HFF-Myc (cell line): ENCODE measurements at places on chromosomes 11 and 22.

DNA sequence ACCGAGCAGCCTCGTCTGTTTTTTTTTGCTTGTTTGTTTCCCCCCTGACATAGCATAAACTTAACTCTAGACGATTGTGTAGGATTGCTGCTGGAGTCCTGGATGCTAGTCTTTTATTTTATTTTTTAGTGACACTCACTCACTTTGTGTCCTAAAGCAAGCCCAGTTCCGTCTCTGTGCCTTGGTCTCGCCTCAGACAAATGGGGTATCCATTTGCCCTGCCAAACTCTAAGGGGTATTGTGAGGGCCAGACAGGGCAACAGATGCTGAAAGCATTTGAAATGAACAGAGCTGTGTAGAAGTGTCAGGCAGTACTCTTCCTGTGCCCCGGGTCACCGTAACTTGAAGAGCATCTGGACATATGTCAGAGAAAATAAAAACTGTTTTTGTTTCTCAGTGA lies 34.8 kb upstream of the DKK3 start:
- DNase-seq, result no peak

DNA sequence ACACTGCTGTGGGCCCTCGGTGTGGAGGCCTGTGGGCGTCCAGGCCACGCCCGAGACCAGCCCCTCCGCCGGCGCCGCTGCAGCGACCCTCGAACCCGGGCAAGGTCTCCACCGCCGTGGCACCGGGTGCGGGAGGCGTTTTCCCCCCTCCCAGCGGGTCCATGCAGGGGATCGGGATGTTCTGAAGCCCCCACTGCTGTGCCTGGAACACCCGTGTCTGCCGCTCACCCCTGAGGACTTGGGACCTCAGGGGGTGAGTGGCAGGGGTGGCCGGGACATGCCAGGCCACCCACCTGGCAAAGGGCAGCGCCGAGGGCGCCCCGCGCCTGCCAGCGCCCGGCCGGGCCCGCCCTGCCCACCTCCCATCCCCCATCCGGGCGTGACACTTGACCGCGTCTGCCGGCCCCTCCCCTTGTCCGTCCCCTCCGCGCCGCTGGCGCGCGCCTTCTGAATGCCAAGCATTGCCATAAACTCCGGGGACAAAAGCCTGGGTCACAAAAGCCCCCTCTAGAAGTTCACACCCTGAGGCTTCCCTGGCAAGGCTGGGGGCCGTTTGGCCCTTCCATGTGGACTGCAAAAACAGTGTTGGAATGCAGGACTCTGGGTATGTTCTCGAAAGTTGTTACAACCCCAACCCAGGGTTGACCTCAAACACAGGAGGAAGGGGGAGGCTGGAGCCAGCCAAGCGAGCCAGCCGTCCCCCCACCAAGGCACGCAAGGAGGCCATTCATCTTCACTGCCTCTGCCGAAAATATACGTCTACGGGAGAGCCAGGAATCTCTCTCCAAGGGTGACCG lies 819 bp upstream of the KCNQ1OT1 start:
- no peak for DNase-seq

DNA sequence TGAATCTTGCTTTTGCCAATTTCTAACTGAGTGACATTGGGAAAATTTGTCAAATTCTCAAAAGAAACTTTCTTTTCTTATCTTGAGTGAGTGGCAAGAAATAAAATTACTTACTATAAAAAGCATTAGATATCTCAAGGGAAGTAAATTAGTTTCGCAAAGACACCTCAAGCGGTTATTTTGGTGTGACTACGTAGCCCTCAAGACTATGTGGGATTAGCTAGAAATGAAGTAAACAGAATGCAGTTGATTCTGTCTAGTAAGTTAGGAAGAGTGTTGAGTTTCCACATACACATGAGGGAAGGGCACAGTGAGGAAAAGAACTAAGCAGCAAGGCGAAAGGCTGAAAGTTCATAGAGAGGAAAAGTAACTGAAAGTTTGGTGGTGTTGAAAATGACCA lies 28.3 kb upstream of the MS4A6A start:
- no peak for DNase-seq

DNA sequence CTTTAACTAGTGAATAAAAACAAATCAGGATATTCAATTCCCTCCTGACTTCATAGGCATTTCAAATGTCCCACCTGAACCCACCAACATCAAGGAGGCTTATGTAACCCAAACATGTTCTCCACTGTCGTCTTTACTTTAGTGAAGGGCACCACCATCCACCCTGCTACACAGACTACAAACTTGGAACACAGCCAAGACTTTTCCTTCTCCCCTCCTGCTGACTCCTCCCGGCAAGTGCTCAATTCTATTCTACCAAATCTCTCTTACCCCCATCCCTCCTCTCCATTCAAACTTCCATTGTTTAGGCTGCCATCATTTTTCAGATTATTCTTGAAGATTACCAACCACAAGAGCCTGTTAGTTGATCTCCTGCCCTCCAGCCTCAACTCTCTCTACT lies 24.3 kb downstream of the SAAL1 start:
- no peak for DNase-seq

GRCh38 chr11:3840004-3840869 lies 522 bp downstream of the RHOG start:
- DNase-seq, result no peak

GRCh38 chr11:94650756-94651155 lies 83.6 kb downstream of the PIWIL4 start:
- peak; percentile 78 for DNase-seq

GRCh38 chr11:2853997-2854560 lies 31.5 kb downstream of the CDKN1C start:
- DNase-seq, result no peak

DNA sequence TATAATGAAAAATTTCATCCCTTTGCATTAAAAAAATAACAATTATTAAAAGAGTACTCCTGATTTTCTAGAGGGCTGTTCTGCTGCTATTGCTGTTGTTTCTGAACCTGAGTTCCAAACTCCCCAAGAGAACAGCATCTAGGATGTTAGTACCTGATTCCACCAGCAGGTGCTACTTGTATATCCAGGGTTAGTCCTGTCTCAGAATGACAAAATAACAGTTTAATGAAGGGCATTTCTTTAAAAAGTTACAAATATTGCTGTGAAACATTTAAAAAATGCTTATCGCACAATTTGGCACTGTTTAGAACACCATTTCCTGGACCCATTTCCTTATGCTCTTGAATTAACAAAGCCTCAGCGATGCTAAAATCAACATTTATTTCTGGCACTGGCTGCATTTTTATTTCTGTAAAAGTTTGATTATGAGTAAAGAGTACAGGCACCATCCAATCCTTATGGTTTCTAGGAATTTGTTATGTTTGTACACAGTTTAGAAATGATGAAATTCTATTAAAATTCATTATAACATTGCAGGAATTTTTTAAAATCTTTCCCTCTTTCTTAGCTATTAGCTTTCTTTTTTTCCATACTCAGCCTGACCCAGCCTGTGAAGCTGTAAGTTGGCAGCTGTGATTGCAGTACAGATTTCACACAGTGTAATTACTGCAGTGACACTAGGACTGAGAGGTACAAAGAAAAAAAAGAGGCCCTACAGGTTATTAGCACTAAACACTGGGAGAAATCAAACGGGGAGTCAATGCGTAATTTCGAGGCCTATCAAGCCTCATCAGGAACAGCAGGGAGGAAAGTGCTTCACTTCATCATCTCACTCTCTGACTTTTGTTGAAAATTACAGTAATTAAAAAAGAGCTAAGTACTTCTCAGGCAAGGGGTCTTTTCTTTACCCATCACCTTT lies 208.8 kb downstream of the DCDC1 start:
- DNase-seq, result no peak

GRCh38 chr11:115360186-115360824 lies 143.9 kb downstream of the CADM1 start:
- no peak for DNase-seq

GRCh38 chr11:35672608-35673007 lies 10.0 kb downstream of the TRIM44 start:
- DNase-seq, result no peak

DNA sequence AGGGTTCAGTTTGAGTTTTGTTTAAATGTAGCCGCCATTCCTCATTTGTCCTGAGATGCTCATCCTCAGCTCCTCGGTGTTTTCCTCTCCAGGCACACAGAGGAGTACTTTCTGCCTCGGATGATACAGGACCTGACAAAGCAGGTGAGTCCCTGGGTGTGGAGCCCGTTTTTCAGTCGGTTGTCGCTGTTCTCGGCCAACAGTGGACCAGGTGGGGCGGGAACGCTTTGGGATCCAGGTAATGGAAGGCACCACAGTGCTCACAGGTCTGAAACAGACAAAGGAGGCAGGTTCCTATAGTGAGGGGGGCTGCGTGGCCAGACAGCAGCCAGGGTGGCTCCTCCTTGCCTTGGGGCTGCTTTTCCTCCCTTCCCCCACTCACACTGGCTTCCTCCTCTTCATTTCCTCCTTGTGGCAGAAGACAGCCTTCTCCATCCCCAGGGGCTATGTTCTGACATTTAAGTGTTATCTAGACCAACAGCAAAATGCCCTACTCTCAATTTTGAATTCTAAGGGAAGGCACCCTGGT lies 19.4 kb downstream of the NADSYN1 start:
- DNase-seq, result no peak

DNA sequence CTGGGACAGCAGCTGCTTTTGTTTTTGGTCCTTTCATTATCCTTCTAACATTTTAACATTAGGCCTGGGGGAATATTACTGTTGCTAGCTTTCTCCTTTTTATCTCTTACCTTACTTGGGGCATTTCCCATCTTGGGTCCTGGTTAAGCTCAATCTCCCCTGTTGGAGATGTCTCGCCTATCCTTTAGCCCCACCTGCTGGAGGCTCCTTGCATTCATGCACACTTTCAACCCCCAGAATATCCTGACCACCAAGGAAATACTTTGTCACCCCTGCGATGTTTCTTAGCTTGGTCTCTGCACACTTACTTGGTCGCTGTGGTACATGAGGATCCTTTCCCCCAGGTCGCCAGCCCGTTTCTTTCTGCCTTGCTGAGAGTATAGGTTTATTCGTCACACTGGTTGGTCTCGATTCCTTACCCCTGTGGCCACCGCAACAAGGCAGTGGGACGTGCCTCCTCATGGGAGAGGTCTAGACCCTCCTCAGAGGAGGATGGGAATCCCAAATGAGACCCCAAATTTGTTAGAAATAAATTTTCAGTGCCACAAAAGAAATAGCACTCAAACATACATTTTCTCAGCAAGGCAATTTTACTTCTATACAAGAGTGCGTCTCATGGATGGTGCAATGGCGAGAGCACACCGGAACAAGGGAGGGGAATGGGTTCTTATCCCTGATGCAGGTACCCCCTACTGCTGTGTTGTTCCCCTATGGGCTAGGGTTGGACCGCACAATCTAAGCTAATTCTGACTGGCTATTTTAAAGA lies 5.4 kb upstream of the TXN2 start:
- DNase-seq, result no peak

DNA sequence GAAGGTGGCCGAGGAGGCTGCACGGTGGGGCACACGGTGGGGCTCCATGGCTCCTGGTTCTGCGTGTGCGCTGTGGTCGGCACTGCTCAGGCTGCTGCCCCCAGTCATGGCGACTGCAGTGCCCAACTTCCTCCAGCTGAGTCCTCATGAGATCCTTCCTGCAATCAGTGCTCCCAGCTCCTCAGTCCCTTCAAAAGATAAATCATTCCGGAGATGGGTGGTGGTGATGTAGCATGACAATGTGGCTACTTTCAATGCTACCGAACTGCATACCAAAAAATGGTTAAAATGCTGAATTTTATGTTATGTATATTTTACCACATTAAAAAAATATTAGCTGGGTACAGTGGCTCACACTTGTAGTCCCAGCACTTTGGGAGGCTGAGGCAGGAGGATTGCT lies 14.1 kb upstream of the VPREB1 start:
- DNase-seq, result no peak

- DNase-seq, result no peak
Measured at GRCh38 chr11:7490535-7490934, 5.2 kb downstream of the OLFML1 start.

DNA sequence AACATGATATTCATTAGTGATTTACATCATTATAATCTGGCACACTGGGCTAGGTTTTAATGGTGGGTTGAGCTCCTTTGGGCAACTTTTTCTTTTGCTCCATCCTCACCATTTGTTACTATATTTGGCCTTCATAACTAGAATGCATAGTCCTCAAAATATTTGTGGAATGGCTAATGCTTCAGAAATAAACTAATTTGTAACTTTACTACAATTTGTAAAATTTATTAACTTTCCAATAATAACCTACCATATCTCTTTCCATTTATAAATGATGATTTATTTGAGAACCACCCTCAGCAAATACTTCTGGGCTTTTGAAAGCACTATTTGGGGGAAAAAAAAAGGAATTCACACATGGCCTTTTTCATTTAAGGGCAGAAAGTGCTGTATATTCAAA lies 79.7 kb downstream of the LARGE2 start:
- no peak for DNase-seq

DNA sequence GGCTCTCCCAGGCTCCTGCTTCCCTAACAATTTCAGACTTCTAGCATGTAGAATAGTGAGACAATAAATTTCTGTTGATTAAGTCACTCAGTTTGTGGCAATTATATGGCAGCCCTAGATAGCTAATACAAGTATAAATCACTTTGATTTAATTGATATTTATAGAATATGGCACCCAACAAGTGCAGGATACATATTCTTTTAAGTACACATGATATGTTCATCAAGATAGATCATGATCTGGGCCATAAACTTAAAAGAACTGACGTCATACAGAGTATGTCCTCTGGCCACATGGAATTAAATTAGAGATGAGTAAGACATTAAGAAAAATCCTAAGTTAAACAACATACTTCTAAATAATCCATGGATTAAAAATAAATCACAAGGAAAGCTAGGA lies 67.5 kb upstream of the AMOTL1 start:
- DNase-seq, result no peak

DNA sequence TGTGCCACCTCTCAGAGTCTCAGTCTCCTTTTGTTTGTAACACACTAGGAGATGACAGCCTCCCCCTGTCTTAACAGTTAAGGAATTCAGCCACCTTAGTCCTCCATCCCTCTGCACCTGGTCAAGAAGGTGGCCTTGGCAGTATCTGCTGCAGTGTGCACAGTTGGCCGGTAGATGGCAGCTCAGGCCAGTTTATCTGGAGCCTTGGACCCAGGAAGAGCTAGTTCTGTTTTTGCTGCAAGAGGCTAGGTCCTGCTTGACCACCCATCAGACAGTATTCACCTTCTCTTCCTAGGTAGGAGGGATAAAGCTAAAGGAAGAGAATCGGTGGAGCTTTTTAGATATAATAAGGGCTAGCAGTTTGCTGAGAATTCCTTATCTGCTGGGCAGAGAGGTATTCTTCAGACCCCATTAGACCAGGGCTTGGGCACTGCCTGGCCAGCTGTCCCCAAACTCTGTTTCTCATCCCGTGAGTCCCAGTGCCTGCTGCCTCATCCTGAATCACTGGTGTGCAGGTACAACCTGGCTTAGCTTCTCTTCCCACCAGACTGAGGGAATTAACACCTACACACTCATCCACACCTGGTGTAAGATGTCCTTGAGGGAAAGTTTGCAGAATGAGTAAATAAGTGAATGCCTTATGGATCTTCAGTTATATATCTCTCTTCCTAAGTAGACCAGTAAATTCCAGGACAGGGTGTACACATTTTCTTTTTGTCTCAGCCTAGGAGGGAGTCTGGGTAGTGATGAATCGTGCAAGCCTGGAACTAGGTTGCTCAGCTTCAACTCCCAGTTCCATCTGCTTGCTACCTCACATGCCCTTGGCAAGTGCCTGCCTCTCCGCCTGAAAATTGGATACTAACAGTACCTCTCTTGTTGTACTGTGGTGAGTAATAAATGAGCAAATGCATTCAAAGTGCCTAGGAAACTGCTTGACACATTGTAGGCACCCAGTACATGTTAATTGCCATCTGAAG lies 70.8 kb upstream of the NARS2 start:
- peak; percentile 57 for DNase-seq
